ENCODE measurements at places on chromosomes 11 and 22.
A peak's percentile ranks its signal among the peaks of the same experiment; 100 is the strongest.

- no peak for DNase-seq
Observed at GRCh38 chr11:64258356-64258755, 7.0 kb downstream of the PLCB3 start.

DNA sequence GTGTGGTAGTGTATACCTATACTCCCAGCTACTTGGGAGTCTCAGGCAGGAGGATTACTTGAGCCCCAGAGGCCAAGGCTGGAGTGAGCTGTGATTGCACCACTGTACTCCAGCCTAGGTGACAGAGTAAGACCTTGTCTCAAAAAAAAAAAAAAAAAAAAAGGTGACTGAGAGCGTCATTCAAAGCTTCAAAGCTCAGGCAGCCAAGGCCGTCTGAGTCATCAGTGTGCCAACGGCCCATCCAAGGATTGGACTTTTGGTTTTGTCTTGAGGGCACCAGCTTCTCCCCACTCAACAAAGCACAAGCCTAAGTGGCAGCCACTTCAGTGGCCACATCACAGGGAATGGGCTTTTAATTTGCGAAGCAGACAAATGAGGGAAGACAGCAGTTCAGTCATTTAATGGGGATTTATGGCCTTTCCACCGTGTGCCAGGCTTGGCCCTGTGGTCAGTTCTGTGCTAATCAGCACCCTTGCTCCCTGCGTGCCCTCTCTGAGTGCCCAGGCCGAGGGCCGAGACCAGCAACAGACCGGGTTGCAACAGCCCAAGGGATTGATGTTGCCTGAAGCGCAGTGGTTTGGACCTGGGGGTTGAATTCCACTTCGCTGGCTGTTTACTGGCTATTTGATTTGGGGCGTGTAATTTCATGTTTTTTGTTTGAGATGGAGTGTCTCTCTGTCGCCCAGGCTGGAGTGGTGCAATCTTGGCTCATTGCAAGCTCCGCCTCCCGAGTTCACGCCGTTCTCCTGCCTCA is 30.2 kb upstream of the CRYBB3 start:
- no peak for DNase-seq

GRCh38 chr11:34344768-34345539 is 12.9 kb downstream of the ABTB2 start:
- DNase-seq = peak; percentile 72

- no peak for DNase-seq
Observed at GRCh38 chr11:10942620-10943019, 84.8 kb upstream of the ZBED5 start.

DNA sequence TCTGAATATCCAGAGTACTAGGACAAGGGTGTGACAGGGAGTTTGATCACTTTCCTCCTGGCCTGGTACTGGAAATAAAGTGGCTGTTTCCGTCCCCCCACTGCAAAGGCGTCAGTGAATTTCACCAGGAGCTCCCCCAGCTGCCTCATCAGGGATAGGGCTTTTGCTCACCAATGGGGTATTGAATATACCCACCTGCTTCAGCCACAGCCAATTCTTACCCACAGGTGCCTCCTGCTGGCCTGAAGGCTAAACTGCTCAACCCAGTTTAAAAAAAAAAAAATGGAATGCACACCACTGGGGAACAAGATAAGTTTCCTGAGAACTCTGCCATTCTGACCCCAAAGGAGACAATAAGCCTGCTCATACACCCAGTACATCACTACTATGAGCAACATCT is 65.3 kb upstream of the MS4A8 start:
- DNase-seq = peak; percentile 39

GRCh38 chr11:113305440-113306336 is 8.7 kb upstream of the TTC12 start:
- DNase-seq = peak; percentile 76

DNA sequence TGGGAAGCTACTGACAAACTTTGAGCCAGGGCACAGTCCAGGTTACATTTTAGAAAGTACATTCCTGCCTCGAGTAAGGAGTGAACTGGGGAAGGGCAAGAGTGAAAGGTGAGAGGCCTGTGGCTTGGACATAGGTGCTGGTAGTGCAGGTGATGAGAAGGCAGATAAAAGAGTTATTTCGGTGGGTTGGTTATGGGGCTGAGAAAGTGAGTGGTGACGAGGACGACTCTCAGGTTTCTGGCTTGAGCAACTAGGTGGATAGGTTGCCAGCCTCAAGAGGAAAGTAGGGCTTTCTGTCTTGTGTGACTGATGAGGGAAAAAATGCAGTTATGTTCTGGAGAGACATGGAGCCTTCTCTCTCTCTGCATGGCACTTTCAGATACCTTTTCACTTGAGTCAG is 3.7 kb downstream of the POLR2F start:
- no peak for DNase-seq

GRCh38 chr11:102669664-102670063 is 35.9 kb downstream of the MMP27 start:
- no peak for DNase-seq

All from hematopoietic multipotent progenitor cell treated with erythropoietin and hydrocortisone succinate and interleukin-3 and kit ligand, for 4 days (in vitro differentiated cells).